ENCODE measurements at places on chromosomes 4 and X.

GRCh38 chr4:102163404-102164140, 181.7 kb downstream of the SLC39A8 start:
- DNase-seq = no peak

- no peak for DNase-seq
Measured at GRCh38 chr4:113083346-113083745, 33.9 kb downstream of the ANK2 start.

DNA sequence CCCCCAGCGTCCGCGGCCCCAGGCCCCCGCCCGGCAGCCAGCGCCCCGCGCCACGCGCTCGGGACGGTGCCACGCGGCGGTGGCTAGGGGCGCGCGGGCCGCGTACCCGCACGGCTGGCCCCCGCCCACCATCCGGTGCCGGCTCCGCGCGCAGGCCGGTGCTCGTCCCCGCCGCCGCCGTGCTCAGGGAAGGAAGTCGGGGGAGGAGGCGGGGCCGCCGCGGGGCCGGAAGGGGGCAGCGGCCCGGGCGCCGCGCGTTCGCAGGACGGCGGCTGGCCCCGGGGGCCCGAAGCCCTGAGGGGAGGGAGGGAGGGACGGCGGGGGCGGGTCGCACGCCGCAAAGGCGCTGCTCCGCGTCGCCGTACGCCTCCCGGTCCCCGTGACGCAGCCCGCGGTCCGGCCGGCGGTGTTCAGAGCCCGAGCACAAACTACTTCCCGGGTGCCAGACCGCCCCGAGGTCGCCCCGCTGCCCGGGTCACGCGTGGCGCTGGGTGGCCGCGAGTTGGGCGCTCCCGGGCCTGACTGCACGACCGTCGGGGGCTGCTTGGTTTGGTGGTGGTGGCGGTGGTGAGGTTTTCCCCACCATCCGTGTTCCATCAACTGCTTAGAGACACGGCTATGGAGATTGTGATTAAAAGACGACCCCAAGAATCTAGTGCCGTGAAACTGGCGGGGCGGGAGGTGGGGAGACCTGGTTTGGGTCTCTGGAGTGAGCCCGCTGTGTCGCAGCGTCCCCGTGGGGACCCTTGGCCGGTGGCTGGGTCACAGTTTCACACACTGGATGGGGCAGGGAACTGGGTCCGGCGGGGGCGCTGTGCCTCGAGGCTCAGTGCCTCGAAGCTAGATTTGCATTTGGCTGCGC, at the start of gene DCTD:
DCTD (minus strand) TSS at position 205 of the 862 bp plus-strand sequence. CDS start 1,818 bp downstream, outside the sequence.
- peak; percentile 71 for DNase-seq

DNA sequence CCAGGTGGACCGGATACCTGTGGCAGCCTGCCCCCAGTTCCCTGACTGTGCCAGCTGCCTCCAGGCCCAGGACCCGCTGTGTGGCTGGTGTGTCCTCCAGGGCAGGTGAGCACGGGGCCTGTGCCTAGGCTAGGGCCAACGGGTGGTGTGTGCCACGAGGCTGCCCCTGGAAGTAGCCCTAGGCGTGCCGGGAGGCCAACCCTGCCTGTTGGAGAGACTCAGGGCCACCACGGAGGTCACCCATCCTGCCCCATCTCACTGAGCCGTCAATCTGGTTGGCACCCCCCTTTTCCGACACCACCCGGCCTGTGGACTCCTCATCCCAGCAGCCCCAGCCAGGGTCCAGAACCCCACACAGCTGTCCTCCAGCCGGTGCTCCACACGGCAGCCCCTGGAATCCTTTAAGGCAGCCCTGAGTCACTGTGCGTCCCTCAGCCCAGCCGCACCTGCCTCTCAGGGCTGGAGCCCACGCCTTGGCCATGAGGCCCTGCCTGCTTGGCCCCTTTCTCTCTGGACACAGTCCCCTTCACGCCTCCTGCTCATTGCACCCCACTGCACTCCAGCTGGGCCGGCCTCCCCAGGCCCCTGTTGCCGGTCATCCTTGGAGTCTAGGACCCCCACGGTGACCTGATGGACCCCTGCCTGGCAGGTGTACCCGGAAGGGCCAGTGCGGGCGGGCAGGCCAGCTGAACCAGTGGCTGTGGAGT, 5.3 kb downstream of the PLXNB3 start:
- no peak for DNase-seq

- no peak for DNase-seq
Measured at GRCh38 chr4:146343199-146343598, 128.9 kb downstream of the REELD1 start.

- peak; percentile 56 for DNase-seq
Measured at GRCh38 chr4:159047478-159048165, 55.3 kb upstream of the RAPGEF2 start.

- DNase-seq = no peak
Measured at GRCh38 chrX:44105228-44105913, 132.2 kb upstream of the NDP start.

GRCh38 chr4:108758498-108758897, 4.4 kb downstream of the ETNPPL start:
- no peak for DNase-seq

- DNase-seq = no peak
Measured at GRCh38 chr4:116522922-116523321, 562.5 kb downstream of the TRAM1L1 start.

DNA sequence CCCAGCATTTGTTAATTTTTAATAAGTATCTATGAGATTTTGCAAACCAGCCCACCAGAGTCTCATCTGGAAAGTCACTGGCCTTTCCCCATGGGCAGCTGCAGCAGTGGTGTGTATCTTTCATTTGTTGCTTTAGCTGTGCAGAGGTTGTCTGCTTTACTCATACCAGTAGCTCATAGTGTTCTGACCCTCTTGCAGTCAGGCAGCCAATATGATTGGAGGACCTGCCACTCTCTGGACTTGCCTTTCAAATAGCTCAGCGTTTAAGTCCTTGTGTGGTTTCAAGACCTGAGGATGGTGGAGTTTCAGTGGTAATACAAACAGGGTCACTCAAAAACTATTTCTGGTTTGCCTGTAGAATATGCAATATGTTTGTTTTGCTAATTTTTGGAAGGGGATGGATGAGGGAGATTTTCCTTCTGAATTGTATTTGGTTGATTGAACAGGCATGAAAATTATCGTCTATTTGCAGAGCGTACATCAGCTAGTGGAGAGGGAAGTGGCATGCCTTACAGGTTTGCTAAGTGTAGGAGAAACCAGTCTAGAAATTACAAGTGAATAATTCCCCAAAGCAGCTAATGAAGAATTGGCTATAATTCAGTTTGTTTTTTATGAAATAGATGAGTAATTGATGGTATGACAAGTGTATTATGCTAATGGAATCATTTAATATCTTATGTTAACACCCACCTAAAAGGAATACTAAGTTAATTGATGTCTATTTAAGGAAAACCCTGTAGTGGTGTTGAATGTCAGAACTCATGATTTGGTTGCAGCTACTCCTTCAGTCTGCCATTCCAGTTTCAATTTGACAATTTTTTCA, 8.9 kb downstream of the POLA1 start:
- no peak for DNase-seq

DNA sequence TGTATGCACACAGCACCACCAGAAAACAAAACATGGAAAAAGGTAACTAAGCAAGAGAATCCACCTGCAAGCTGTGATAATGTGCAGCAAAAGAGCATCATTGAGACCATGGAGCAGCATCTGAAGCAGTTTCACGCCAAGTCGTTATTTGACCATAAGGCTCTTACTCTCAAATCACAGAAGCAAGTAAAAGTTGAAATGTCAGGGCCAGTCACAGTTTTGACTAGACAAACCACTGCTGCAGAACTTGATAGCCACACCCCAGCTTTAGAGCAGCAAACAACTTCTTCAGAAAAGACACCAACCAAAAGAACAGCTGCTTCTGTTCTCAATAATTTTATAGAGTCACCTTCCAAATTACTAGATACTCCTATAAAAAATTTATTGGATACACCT, 90.2 kb downstream of the TET2 start:
- DNase-seq = no peak

DNA sequence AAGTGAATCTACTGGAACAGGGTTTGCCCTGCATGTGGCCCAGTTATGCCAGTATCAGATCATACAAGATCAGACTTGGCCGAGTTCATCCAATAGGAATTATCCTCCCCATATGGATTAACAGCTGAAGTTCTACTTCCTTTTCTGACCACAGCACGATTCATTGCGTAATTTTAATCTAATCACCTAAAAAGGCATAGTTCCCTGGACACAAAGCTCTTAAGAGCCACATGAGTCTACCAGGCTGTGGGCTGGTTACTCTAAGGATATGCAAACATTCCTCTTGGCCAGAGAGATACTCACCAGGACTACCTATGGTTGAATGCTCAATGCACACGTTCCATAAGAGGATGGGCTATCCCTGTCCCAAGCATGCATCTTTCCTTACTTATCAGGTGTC, 46.9 kb downstream of the CHST7 start:
- peak; percentile 0 for DNase-seq

DNA sequence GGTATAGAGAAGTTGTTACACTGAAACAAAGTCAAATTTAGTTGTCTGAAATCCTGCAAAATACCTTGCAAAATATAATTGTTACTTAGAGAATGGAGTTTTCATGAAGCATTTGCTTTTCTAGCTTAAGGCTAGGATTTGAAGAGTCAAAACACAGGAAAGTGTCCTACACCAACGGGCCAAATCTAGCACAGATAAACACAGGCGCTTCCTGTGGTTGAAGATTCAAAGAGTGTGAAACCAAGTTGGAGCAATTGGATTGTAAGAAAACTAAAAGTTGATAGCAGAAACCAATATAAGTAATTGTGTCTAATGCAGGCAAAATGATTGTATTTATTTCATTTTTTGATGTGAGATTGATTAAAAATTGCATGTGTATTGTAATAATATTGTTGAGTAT, 2002.5 kb upstream of the TENM3 start:
- no peak for DNase-seq

GRCh38 chr4:5156682-5157081, 105.4 kb downstream of the STK32B start:
- no peak for DNase-seq

DNA sequence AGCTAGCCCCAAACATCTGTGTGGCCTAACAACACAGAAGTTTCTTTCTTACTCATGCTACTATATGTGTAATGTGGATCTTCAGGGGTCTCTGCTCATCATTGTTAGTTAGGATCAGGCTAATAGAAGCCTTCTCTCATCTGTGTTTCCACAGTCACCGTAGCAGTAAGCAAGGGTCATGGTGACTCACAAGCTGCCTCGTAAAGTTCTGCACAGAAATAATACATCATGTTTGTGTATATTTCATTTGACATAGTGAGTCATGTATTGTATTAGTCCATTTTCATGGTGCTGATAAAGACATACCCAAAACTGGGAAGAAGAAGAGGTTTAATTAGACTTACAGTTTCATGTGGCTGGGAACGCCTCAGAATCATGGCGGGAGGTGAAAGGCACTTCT, 38.7 kb downstream of the SLC4A4 start:
- DNase-seq = peak; percentile 89

DNA sequence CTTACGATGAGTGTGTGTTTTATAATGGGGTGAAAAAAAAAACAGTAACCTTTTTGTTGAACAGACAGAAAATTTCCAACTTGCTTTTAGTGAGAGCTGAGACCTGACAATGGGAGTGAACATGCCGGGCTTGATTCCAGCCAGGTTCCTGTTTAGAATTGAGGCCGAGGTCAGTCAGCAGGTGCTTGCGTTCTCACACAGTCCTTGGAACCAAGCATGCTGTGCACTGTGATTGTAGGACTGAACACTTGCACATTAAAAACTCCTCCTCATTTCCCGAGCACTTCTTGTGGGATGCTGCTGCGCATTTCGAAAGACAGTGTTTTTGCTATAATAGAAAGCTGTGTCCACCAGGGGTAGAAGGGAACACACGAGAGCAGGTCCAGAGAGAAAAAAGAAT, 51.8 kb downstream of the TMEM131L start:
- no peak for DNase-seq

DNA sequence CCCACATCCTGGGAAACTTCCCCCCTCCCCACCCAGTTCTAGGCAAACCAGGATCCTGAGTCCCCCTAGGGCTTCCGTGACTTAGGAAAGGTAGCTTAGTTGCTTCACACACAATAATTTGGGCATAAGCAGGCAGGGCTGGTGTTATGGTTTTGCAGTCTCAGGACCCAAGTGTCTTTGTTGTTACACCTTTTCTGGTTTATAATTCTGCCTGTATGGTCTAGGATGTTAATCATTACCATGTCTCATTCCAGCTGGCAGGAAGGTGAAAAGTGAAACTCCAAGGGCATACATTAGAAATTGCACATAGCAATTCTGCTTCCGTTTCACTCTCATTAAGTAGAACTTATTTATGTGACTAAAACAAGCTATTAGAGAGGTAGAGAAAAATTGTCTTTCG, 16.8 kb downstream of the UGT8 start:
- no peak for DNase-seq
